ENCODE measurements at places on chromosomes 7 and 10. TPM values are rescaled to one million over a fixed set of nuclear protein-coding genes. Genes with fewer than 3 reads are reported as not detected.

Gene LRGUK
- 1.3 TPM for total RNA-seq

Gene GRM8
- total RNA-seq: not detected

Gene GIMAP4
- total RNA-seq: 169 TPM

GRCh38 chr7:39937366-39938153, 12.5 kb upstream of the CDK13 start:
- DNase-seq: no peak
- H3K36me3 ChIP-seq: no peaks in the 10 kb centered on the region
- no peak overlapping the region for H3K4me3 ChIP-seq
- no peaks in the 10 kb centered on the region for H3K4me1 ChIP-seq

GRCh38 chr10:101903827-101904550, 60.4 kb upstream of the KCNIP2 start:
- H3K36me3 ChIP-seq: no peaks in the 10 kb centered on the region
- no peak overlapping the region for H3K27ac ChIP-seq
- peaks cover 62% of the 10 kb centered on the region for H3K4me1 ChIP-seq
- H3K27me3 ChIP-seq: no peaks in the 10 kb centered on the region
- H3K4me3 ChIP-seq: no peak overlapping the region

- H3K4me1 ChIP-seq: peaks cover 13% of the 10 kb centered on the region
- H3K4me3 ChIP-seq: no peak overlapping the region
- no peaks in the 10 kb centered on the region for H3K27me3 ChIP-seq
- no peak overlapping the region for H3K27ac ChIP-seq
Observed at GRCh38 chr10:95565336-95565735, 4.2 kb upstream of the SORBS1 start.

DNA sequence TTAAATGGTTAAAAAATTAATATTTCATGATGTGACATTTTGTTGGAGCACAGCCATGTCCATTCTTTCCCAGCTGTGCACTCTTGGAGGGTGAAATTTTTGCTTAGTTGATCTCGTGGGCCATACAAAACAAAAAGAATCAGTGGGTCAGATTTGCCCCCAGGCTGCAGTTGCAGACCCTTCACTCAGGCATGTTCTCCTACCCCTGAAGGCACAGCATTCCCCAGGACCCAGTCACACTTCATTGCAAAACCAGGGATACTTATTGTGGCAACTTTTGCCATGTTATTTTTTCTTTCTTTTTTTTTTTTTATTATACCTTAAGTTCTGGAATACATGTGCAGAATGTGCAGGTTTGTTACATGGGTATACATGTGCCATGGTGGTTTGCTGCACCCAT, 6.0 kb downstream of the TAS2R40 start:
- no peaks in the 10 kb centered on the region for H3K27me3 ChIP-seq
- no peak for DNase-seq
- H3K27ac ChIP-seq: no peak overlapping the region
- no peak overlapping the region for H3K4me3 ChIP-seq
- no peaks in the 10 kb centered on the region for H3K4me1 ChIP-seq
- H3K36me3 ChIP-seq: no peaks in the 10 kb centered on the region

DNA sequence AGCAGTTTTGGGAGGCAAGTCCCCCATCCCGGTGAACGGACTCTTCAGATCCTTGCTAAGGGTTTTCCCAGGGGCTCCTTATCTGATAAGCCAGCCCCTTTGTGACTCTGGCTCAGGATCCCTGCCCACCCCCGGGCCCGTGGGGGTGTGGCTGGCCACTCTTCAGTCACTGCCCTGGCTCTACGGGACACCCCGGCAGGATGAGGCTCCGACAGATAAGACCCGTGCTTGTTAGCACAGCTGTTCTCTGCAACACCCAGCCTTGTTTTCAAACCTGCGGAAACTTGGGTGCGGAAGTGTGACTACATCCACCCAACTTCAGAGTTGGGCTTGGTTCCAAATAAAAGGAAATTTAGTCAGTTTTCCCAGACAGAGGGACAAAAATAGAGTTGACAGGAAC, 66.7 kb upstream of the PODXL start:
- no peak overlapping the region for H3K4me3 ChIP-seq
- peaks cover 27% of the 10 kb centered on the region for H3K4me1 ChIP-seq
- H3K36me3 ChIP-seq: no peaks in the 10 kb centered on the region
- H3K27ac ChIP-seq: no peak overlapping the region
- no peaks in the 10 kb centered on the region for H3K27me3 ChIP-seq

- no peak overlapping the region for H3K4me3 ChIP-seq
- no peak for DNase-seq
- H3K27ac ChIP-seq: peak overlapping the region; percentile 28
- H3K27me3 ChIP-seq: no peaks in the 10 kb centered on the region
- H3K36me3 ChIP-seq: no peaks in the 10 kb centered on the region
Observed at GRCh38 chr10:111410740-111411139, 333.9 kb downstream of the ADRA2A start.

All from spleen (tissue), 13 donors.